ENCODE measurements at places on chromosomes 2 and 18.

- DNase-seq: no peak
Observed at GRCh38 chr18:67269206-67269605, 247.3 kb downstream of the DSEL start.

DNA sequence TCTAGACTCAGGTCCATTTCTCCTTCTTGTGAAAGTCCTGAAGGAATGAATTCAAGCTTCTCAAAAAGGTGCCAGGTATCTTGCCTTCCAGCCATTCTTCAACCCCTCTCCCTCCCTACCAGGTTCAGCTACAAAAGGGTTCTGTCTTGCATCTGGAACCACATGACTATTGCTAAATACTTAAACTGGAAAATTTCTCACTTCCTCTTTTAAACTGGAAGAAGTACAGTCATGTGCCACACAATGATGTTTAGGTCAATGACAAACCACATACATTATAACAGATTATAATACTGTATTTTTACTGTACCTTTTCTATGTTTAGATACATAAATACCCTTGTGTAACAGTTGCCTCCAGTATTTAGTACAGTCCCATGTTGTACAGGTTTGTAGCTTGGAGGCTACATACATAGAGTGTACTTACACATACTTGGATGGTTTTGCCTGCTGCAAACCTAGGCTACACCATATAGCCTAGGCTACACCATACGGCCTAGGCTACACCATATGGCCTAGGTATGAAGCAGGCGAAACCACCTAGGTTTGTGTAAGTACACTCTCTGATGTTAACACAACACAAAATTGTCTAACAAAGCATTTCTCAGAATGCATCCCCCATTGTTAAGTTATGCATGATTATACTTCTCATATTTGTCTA lies 142.0 kb upstream of the DNMT3A start:
- DNase-seq: no peak

- no peak for DNase-seq
Observed at GRCh38 chr2:3272761-3273160, 104.9 kb downstream of the EIPR1 start.

GRCh38 chr18:62387257-62387656 lies 62.1 kb downstream of the TNFRSF11A start:
- DNase-seq: no peak

- no peak for DNase-seq
Observed at GRCh38 chr2:140880573-140880972, 1250.2 kb downstream of the LRP1B start.

GRCh38 chr2:179818546-179818945 lies 42.9 kb downstream of the ZNF385B start:
- DNase-seq: no peak

DNA sequence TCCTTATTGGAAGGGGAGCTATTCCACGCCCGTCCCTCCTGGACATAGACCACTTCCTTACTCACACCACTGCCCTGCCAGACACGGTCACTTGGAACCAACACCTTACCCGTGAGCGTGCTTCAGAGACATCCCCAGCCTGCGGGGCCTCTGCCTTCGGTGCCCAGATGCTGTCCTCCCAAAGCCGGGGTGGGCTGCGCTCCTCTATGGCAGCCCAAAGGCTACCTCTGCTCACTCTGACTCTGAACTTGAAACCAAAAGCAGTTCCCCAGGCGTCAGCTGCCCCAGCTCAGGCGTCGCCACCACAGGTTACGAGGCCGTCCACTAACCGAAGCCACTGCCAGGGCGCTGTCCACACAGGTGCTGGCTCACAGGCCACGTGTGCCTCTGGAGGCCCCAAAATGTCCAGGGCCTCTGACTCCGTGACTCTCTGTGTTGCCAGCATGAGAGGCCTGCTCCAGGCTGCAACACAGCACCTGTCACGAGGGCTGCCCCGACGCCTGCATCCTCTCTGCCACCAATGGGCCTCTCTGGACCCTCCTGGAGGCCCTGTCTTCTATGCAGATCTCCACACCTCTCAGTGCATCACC lies 23.8 kb downstream of the HDAC4 start:
- DNase-seq: no peak

GRCh38 chr2:143890798-143891197 lies 629.1 kb downstream of the ZEB2 start:
- no peak for DNase-seq

GRCh38 chr2:40353231-40353630 lies 98.7 kb downstream of the SLC8A1 start:
- no peak for DNase-seq

DNA sequence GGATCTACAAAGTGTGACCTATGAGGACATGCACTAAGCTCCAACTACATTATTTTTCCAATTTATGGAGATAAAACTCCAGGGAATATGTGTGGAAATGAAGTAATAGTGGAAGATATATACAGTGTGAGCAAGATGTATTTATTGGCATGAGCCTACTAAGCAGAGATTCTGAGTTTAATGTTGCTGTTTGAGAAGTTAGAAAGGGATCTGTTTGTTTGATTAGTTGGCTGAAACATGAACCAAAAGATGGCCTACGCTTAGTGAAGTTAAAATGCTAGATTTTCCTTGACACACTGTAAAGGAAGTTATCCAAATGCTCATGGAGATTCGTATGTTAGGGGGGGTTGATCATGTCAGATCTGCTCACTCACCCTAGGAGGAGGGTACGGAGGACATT lies 621.7 kb downstream of the TMEM182 start:
- no peak for DNase-seq

DNA sequence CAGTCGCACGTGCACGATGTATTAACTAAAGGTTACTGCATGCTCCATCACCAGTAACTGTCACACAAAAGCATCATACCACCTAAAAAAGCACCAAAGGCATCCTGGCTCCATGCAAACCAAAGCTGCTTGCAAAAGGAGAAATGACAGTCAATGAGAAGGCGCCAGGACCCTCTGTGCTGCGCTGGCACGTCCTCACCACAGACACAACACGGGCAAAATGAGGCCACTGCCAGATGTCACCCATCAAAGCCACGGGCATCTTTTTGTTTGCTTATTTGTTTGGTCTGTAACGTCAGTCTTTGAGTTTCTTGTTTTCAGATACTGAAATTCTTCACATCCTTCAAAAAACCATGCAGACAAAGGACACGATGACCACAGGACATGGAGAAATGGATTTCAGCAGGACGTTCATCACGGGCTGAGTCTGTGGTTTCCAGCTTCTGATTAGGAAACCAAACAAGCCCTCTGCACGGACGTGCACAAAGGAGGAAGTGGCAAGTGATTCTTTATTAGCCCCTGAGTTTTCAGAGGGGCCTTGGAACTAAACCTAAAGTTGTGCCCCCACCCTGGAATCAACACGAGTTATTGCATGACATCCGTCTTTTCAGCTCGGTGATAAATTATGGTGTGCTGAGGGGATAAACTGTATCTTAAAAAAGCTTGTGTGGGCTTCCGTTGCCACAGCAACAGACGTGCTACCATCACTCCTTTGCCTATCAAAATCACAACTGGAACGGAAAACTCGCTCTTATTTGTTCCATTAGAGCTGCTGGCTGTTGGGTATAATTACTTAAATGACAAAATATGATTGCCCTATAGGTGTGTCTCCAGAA lies 181.8 kb downstream of the EIPR1 start:
- no peak for DNase-seq

GRCh38 chr2:137123226-137123625 lies 357.9 kb downstream of the THSD7B start:
- no peak for DNase-seq

Measured in epithelial cell of proximal tubule (primary cell).